Activated T-cell treated with anti-CD3 and anti-CD28 coated beads for 1 hour (primary cell): ENCODE measurements at places on chromosomes 2 and 18.

DNA sequence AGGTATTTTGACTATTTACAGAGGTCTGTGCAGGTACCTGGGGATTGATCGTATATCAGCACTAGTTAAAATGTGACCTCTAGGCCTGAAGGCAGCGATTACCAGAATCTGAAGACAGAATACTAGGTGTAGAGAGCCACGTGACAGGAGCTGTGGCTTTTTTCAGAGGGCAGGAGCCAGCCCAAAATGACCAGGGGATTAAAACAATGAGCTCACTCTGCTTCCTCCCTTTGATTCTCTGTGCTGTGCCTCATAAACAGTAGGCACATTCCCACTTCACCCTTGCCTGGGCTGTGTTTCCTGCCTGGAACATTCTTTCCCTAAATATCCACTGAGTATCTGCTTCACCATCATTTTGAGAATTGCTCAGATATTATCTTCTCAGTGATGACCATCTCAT, 15.2 kb downstream of the ITGAV start:
- DNase-seq, result no peak

DNA sequence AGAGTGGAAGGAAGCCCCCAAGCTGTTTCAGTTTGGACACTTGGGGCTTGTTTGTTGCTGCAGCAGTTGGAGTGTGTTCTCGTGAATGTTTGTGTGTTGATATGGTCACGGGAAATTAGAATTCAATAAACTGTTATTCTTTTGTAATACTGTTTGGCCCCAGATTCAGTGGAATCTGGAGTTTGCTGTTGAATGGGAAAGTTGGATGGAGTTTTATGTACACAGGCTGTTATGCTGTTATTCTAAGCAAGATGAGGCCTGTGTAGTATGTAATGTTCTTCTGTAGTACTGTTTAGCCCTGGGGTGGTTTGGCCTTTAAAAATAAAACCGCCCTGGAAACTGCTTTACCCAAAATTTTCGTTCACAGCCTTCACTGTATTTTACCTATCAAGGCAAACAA, 810.4 kb upstream of the HS6ST1 start:
- no peak for DNase-seq

GRCh38 chr2:208552943-208553342, 146.4 kb downstream of the PTH2R start:
- no peak for DNase-seq

- no peak for DNase-seq
Observed at GRCh38 chr2:53670331-53670730, 97.3 kb upstream of the CHAC2 start.

DNA sequence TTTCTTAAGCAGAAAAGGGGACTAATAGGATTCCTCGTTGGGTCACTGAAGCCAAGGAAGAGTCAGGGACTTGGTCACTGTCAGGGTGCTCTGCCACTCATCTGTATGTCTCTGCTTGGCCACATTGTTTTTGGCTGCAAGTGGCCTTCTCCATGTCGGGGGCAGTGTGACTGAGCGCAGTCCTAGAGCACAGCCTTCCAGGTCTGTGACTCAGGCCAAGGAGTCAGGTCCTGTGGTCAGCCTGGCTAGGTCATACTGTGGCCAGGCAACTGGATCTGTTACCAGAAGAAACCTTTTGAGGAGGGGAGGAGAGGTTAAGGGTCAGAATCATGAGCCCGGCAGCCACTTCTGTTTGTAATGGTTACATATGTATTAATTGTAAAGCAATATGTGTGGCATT, 61.3 kb downstream of the GALNT1 start:
- no peak for DNase-seq

- no peak for DNase-seq
Observed at GRCh38 chr2:207718521-207718920, 7.1 kb downstream of the CCNYL1 start.

GRCh38 chr2:18540872-18541271, 19.6 kb downstream of the RDH14 start:
- DNase-seq, result no peak

DNA sequence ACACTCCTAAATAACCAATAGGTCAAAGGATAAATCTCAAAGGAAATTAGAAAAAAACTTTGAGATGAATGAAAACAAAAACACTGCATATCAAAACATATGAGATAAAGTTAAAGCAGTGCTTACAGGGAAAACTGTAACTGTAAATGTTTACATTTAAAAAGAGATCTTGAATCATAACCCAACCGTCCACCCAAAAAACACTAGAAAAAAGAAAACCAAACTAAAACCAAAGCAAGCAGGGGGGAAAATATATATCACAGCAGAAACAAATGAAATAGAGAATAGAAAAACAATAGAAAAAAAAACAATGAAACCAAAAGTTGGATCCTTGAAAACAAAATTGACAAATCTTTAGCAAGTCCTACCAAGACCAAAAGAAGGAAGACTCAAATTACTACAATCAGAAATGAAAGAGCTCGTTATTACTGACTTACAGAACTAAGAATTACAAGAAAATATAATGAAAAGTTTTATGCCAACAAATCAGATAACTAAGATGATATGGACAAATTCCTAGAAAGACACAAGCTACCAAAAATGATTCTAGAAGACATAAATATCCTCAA, 65.6 kb downstream of the TLK1 start:
- no peak for DNase-seq

DNA sequence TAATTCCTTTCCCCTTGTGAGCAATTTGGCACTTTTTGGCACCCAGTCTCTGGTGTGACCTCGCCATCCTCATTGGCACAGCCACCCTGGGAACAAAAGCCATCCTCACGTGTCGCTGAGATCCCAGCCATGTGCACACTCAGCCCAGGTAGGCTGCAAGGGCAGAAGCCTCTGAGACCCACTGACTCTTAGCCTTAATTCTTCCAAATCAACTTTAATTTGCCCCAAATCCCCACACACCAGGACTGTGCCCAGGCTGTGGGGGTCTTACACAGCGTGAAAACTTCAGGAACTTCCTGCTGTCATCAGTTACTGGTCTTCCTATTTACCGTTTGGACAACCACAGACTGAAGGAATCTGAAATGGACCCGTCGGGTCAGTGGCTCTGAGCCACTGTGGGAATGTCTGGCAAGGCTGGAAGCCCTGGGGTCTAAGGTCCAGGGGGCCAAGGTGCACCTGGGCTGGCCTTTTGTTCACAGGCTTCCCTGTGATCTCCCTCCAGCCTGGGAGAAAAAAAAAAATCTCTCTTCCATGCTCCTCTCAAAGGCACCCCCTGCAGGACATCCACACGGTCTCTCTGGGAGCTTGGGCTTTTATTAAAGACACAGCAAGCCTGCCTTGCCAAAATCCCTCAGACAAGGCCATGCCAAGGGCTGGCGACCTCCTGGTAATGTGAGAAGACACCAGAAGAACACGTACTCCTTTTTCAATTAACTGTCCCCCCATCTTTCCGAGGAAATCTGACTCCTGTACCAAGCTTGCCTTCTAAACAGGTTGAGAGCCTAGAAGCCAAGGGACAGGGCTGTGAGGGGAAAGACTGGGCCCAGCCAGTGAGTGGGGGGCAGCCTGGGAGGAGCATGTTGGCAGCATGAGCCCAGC, 42.1 kb upstream of the LAPTM4A start:
- no peak for DNase-seq

- DNase-seq, result no peak
Observed at GRCh38 chr18:7876354-7877104, 309.4 kb downstream of the PTPRM start.

- DNase-seq, result no peak
Observed at GRCh38 chr2:9982248-9982647, 30.8 kb downstream of the GRHL1 start.

DNA sequence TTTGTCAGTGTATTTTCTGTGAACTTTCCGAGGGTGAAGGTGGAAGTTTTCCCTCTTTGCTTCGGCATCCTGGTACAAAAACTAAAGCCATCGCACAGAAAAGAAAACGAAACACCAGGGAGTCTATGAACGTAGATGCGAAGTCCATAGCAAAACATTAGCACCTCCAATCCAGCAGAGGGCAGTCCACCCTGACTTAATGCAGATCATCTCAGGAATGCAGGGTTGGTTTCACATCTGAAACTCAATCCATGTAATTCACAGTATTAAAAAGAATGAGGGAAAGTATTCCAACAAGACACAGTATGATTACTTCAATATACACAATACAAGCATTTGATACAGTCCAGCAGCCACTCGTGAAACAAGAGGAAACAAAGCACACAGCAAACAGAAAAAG, 70.8 kb downstream of the RTP5 start:
- DNase-seq, result no peak

DNA sequence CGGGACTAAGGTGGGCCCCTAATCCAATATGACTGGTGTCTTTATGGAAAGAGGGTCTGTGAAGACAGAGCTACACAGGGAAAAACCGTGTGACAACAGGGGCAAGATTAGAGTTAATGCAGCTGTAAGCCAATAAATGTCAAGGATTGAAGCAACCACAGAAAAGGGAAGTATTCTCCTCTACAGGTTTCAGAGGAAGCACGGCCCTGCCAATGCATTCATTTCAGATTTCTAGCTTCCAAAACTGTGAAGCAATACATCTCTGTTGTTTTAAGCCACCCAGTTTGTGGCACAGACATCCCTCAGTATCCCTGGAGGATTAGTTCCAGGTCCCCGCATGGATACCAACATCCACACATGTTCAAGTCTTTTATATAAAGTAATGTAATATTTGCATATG, 48.8 kb downstream of the SPP2 start:
- DNase-seq, result no peak

- no peak for DNase-seq
Observed at GRCh38 chr18:58562146-58562998, 66.5 kb downstream of the ALPK2 start.

DNA sequence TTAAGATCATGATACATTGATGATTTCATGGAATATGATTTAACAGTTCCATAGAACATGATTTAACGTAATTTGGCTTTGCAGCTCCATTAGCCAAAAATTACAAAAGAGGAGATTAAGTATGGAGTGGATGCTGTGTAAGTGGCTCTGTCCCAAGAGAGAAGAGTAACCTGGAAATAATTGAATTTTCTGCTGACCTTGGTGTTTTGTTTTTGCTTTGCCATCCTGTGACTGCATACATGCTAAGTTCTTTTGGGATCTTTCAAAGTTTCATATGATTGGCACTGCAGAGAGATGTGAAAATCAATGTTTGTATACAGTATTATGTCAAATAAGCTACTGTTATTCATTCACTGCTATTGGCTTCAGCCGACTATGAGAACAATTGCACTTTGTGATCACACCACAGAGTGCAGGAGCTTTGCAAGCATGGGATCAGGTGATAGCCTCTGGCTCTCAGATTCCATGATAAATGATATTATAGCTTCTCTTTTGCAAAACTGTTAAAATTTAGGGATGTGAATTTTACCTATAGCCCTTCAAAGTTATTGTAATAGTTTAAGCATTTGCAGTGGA, 46.1 kb upstream of the TMEM87B start:
- DNase-seq, result no peak

- no peak for DNase-seq
Observed at GRCh38 chr2:205744074-205744591, 61.8 kb downstream of the NRP2 start.

GRCh38 chr18:21105936-21106335, 5.7 kb downstream of the ROCK1 start:
- DNase-seq, result no peak

GRCh38 chr18:5620289-5620688, 76.5 kb upstream of the EPB41L3 start:
- no peak for DNase-seq

GRCh38 chr18:51639541-51639940, 442.1 kb upstream of the MEX3C start:
- DNase-seq, result no peak

- no peak for DNase-seq
Observed at GRCh38 chr2:69668598-69668997, 25.1 kb upstream of the AAK1 start.

DNA sequence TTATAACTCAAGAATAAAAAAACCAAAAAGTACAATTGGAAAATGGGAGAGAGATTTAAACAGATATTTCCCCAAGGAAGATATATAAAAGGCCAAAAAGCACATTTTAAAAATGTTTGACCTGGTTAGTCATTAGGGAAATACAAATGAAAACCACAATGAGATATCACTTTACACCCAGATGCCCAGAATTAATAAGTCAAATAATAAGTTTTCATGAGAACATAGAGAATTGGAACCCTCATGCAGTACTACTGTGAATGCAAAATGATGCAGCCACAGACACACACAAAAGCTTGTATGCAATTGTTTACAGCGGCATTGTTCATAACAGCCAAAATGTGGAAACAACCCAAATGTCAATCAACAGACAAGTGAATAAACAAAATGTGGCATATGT, 165.9 kb downstream of the ZNF385B start:
- DNase-seq, result no peak

- DNase-seq, result no peak
Observed at GRCh38 chr2:85777441-85777861, 23.7 kb downstream of the ATOH8 start.

DNA sequence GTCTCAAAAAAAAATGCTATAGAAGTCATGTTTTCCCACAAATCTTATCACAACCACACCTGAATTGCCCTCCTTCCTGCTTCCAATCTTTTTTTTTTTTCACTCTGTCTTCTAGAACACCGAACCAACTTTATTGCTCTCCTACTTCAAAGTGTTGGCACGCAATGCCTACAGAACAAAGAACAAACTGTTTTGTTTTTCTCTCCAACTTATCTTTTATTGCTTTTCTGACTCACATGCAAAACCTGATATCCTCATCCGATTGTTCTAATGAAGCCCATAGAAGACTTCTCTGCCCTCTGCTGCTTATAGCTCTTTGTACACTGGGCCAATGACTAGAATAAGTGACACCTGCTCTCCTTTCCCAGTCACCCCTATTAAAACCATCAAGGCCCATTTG, 602.8 kb downstream of the EPHA4 start:
- no peak for DNase-seq

DNA sequence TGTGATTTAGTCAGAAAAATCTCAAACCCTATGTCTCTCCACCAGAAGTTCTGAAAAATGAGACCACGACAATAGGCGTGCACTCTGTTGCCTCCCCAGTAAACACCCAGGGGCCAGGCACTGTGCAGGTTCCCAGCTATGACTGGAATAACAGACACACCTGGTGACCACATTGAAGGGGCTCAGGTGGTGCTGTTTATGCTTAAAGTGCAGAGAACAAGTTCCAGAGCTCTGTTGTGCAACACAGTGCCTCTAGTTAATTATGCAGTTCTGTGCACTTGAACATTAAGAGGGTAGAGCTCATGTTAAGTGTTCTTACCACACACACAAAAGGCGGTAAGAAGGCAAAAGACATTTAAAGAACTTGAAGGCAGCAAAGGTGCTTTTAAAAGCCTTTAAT, 52.6 kb upstream of the AFF3 start:
- DNase-seq, result no peak

GRCh38 chr2:31312898-31313297, 78.9 kb downstream of the EHD3 start:
- no peak for DNase-seq

DNA sequence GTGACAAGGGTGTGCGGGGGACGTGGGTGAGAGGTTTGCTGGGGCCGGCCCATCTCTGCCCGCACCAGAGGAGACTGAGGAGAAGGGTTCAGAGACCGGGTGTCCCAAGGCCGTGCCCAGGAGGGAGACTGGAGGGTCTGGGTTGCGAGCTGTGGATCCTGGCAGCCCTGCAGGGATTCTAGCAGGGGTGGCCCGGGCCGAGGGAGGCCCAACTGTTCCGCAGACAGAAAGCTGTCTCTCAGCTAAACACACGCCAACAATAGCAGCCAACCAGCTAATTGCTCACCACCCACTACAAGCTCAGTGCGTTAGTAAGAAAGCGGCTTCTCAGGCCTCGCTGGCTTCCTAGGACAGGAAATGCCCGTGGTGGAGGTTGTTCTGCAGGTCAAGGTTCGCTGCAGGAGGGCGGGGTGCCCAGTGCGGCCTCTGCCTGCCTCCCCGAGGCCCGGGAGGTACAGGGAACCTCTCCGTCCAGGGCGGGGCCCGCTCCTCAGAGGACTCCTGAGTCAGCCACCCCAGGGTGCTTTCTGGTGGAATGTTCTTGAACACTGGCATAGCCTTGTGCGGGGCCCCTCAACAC, 282.0 kb upstream of the PXDN start:
- no peak for DNase-seq
